ENCODE measurements at places on chromosomes 12 and 14.

GRCh38 chr12:109553483-109553882 is 19.8 kb downstream of the MMAB start:
- DNase-seq = no peak

DNA sequence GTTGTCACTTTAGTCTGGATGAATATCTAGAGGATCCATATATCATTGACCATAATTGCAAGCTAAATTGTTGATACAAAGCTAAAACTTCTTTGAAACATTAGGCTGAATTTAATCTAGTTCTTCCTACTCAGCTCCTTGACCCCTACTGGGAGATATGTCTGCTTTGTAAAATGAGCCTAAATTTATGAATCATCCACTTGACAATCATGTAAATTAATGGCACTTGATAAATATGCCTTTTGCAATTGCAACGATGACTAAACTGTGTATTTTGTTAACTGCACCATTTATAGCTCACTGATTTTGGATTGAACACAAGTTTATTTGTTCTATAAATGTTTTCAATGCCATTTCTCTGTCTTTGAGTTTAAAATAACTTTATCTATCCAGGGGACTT is 1616.5 kb upstream of the FLRT2 start:
- DNase-seq = no peak

GRCh38 chr12:80064951-80065350 is 34.4 kb upstream of the OTOGL start:
- no peak for DNase-seq

DNA sequence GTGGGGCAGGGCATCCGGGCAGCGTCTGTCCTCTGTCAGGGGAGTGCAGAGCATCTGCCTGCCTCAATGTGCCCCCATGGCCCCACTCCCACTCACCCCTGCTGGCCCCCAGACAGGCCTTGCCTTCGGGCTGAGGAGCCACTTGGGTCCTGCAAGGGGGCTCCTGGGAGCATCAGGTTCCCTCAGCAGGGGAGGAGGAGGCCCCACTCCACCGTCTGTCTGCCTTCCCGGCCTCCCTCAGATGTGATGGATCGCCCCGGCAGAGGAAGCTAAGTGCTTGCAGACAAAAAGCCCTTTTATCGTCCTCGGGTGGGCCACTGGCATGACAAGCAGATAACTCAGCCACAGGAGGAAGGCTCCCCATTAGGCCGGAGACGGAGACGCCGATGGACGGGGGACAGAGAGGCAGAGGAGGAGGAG is 35.1 kb downstream of the NCOR2 start:
- no peak for DNase-seq

GRCh38 chr14:74394549-74394948 is 31.5 kb downstream of the SYNDIG1L start:
- no peak for DNase-seq
